T-helper 22 cell (primary cell): ENCODE measurements at places on chromosomes 13 and 19.
A peak's percentile ranks its signal among the peaks of the same experiment; 100 is the strongest.

DNA sequence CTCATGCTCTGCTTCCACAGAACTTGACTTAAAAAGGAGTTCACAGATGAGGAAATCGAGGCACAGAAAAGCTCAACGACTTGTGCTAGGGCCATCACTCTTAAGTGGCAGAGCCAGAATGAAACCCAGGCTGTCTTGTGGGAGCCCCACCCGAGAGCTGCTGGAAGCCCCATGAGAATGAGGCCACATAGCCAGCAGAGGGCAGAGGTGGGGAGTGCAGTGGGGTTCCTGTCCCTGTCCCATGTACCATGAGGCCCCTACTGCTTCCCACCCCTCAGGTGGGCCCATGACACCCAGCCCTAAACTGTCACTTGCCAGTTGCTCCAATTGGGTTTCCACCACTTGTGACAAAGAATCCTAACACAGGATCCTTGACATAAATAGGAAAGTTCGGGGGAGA, 175.9 kb downstream of the IRS2 start:
- DNase-seq, result no peak

DNA sequence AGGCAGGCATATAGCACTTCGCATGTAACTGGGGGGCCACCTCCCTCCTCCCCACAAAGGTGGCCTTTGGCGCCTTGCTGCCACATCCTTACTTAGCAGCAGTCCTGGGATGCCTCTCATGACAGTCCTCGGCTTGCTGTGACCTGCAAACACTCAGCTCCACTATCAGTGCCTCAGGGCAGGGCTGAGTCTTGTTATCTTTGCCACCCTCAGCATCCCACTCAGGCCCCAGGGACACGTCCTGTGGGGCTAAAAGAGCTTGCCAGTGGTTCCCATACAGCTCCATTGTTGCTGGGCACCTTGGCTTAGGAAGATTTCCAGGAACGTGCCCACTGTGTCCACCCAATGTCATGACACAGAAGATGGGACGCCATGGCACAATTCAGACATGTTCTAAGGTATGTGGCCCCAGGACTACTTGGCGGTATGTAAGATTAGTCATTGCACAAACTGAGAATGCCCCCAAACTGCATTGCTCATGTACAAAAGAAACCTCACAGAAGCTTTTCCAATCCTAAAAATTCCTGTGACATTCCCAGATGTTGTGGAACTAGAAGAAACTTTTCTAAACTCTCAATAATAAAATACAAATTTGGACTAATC, 16.3 kb downstream of the DOCK9 start:
- no peak for DNase-seq

GRCh38 chr19:42335374-42335936, 10.0 kb downstream of the MEGF8 start:
- DNase-seq, result no peak

DNA sequence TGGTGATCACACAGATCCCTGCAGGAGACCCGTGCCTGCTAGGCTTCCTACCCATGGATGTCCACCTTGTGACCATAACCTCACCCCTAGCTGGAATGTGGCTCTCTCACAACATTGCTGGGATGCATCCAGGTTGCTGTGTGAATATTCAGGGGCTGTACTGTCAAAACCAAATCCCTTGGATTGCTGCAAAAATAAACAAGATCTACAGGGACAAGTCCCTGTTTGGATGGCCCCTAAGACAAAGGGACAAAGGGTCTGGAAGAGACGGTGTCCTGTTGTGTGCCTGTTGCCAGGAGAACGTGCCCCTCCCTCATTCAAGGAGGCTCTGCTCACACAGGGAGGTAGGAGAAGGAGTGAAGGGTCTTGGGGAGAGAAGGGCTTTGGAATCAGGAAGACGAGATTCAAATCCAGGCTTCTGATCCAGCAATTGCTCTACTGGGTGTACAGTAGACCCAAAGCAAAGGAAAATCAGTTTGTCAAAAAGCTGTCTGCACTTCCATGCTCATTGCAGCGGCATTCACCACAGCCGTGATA, 89.2 kb upstream of the WASF3 start:
- no peak for DNase-seq

- no peak for DNase-seq
These were observed 634.6 kb upstream of the ARGLU1 start for GRCh38 chr13:107202371-107203023.

DNA sequence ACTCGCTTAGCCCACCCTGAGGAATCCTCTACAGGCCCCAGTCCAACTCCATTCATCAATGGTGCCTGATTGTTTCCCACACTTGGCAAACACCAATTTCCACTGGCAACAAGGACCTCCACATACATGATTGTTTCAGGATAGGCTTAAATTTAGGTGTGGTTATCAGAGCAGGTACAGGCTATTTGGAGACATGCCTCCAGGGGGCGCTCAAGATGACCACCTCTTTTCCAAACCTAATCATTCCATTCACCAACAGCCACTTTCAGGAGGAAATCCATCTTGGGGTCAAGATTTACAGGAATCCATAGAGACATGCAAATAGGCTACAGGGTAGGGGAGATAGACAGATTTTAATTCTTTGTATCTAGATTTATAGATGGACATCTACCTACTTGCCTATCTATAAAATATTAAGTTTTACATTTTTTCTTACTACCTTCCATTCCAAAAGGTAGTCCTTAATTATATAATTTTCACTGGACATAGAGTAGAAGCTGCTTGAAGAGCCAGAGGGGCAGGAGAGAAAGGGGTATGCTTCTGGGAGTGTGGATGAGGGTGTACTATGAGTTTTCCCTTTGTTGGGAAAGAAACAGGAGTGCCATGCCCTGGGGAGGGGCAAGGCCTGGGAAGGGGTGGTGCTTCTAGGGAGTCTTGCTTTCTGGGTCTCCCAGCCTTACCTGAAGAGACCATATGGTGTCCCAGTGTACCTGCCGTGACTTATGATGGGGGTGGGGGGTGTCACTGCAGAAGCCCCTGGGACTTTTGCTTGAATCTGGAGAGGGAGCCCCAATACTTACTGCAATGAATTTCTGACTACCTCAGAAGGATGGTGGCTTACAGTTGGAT, 14.1 kb upstream of the PCDH8 start:
- no peak for DNase-seq

- no peak for DNase-seq
These were observed 4.4 kb downstream of the ELSPBP1 start for GRCh38 chr19:47998800-47999199.

DNA sequence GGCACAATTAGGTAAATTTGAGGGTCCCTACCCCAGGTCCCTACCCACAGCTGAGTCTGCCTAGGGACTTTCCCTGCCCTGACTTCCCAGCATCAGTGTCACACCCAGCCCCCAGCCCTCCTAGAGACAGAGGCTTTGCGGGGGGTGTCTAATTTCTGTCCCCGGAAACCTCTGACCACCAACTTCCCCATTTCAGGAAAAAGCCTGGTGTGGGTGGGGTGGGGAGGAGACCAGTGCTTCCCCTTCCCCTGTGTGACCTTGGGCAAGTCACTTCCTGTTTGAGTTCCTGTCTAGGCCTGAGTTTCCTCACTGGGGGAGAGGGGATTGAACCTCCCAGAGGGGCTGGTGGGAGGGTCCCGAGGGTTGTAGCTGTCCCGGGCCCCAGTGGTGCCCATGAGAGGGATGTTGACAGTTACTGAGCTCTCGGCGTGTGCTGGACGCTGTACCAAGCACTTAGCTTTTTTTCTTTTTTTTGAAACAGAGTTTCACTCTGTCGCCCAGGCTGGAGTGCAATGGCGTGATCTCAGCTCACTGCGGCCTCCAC, 7.9 kb downstream of the VASP start:
- peak; percentile 26 for DNase-seq

DNA sequence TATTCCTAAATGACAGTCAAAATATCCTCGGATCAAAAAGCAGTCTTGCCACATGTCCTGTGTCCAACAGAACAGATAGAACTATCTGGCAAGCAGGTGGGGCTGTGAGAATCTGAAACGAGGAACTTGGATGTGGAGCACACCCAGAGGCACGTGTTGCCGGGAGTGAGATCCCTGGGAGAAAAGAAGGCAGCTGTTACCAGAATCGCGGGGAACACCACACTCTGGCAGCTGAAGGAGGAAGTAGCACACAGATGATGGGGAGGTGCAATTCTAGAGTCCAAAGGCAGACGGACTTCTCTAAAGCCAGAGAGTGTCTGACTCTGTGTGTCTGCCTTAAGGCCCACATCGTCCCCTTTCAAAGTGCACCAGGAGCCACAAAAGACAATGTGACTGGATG, 22.3 kb downstream of the SLC7A1 start:
- DNase-seq, result no peak
